Hematopoietic multipotent progenitor cell (in vitro differentiated cells): ENCODE measurements at places on chromosomes 2 and 18. TPM values are rescaled to one million over a fixed set of nuclear protein-coding genes. Genes with fewer than 3 reads are reported as not detected.

Gene GULP1
- total RNA-seq: under 0.01 TPM

Gene PKDCC
- total RNA-seq: 0.27 TPM

Gene NYAP2
- under 0.01 TPM for total RNA-seq

Gene ACMSD
- not detected for total RNA-seq

GRCh38 chr2:99666256-99666655 is 176.4 kb upstream of the REV1 start:
- no peak for DNase-seq

- DNase-seq: no peak
These were observed 11.4 kb upstream of the ALPI start for GRCh38 chr2:232444409-232445148.

DNA sequence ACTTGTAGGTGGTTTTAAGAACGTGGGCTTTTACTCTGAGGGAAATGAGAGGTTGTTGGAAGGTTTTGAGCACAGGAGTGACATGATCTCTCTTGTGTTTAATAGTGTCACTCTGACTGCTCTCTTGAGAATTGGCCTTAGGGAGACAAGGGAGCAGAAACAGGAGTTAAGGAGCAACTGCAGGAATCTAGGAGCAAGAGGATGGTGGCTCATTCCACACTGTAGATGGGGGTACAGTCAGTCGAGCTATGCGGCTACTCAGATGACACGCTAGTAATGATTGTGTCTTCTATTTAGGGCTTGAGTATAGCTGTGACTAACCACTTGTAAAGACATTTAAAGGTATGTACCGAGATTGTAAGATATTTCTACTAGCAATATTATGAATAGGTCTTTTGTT is 87.4 kb downstream of the RPRM start:
- no peak for DNase-seq

- peak; percentile 33 for DNase-seq
These were observed 137.1 kb downstream of the LCLAT1 start for GRCh38 chr2:30584116-30584515.

DNA sequence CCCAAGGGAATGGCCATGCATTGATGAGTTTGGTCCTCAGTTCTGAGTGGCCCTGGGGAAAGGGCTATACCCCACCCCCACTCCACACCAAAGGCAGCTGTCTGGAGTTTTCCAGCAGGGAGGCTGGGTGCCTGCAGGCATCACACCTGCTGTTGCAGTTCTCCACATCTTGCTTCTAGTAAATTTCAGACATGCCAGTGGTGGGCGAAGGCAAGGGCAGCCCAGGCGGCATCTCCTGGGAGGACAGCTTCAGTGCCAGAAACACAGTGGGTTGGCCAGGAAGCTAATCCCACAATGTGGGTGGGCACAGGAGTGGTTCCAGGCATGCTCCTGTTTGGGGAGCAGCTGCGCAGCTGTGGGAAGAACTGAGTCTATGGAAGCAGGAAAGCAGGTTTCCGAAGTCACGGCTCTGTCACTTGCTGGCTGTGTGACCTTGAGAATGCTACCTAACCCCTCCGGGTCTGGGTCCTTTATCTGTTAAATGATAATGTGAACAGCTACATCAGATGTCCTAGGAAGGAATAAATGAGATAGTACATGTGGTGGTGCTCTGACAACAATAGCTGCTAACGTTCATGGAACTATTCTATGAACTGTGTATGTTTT is 84.6 kb upstream of the SPTBN1 start:
- DNase-seq: no peak

DNA sequence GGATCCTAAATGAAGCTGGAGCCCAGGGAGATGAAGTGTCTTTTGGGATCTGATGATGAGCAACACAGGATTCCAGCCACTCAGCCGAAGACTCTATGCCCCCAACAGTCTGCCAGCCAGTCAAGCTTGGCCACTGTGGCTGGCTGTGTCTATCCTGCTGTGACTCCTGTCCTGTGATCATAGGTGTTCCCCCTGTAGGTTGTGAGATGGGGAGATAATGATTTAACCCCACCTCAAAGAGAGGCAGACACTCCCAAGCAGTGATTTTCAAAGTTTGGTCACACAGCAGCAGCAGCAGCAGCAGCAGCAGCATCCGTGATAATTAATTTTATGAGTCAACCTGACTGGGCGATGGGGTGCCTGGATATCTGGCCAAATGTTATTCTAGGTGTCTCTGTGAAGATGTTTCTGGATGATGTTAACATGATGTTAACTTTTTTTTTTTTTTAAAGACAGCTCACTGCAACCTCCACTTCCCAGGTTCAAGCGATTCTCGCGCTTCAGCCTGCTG is 21.4 kb upstream of the RHOB start:
- no peak for DNase-seq

- no peak for DNase-seq
These were observed 12.6 kb upstream of the L3MBTL4 start for GRCh38 chr18:6427286-6427685.

GRCh38 chr2:221896505-221897151 is 324.5 kb upstream of the EPHA4 start:
- no peak for DNase-seq

DNA sequence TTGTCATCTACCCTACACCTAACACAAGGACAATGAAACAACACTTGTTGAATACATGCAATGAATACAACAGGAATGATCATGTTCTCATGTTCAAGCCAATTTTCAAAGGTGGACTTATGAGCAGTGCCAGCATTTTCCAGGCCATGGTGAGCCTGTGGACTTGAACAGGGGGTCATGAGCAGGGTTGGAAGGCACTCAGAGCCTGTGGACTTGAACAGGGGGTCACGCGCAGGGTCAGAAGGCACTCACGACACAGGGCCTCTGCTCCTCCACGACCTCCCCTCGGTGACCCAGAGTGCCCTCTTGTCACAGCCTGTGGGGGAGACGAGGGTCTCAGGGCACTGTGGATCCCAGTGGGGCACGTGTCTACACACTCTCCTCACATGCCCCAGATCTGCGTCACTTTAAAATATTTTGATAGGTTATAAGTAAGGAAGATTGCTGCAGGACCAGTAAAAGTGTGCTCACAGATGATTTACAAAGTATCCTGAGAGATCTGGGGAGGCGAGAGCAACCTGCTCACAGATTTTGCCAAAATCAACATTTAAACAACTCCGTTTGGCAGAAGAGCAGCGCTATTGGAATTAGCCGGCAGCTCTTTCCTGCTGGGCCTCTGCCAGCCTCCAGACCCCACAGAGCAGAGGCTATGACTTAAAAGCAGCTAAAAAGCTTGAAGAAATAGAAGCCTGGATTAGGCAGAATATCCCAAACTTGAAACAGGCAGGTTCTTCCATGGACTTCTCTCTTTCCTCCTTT is 121.9 kb downstream of the TMEM18 start:
- DNase-seq: no peak

GRCh38 chr18:30361864-30362540 is 680.5 kb downstream of the DSC3 start:
- no peak for DNase-seq

DNA sequence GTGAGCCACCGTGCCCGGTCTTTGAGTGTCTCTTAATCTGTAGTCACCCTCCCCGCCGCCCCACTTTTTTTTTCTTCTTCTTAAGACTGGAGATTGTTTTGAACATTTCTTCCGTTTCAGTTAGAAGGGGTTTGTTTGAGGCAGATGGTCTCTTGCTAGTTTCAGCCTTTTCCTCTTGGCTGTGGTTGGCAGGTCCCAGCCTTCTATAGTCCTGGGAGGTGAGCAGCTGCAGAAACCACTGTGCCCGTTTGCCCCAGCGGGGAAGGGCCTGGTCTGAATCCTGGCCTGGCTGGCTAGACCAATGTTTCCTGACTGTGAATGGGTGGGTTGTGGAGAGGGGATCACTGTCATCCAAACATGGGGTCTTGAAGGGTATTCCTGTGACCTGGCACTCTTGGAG is 30.1 kb upstream of the MCFD2 start:
- DNase-seq: no peak
